Stimulated activated CD4-positive, alpha-beta T cell treated with anti-CD3 and anti-CD28 coated beads, Interleukin-4, amount 100 ng/mL, for 24 hours (primary cell): ENCODE measurements at places on chromosomes 16 and 17.

DNA sequence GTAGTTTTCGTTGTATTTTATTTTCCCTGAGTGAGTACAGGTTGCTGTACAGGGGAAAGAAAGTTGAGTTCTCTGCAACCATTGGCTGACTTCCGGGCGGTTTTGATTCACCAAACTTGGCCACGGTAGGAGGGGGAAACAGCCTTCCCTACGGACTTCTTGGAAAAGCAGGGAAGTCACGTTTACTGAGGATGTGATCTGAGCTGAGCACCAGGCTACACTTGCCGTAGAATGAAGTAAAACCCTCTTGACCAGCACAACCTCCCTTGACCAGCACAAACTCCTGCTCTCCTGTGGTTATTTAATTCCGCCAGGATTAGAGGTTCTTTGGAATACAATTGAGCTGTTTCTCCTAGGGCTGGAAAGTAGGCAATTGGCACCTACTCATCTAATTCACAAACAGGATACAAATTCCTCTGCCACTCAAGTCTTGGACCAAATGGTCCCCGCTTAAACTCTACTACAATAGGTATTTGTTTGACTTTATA, 242.0 kb upstream of the RBFOX1 start:
- DNase-seq = no peak

DNA sequence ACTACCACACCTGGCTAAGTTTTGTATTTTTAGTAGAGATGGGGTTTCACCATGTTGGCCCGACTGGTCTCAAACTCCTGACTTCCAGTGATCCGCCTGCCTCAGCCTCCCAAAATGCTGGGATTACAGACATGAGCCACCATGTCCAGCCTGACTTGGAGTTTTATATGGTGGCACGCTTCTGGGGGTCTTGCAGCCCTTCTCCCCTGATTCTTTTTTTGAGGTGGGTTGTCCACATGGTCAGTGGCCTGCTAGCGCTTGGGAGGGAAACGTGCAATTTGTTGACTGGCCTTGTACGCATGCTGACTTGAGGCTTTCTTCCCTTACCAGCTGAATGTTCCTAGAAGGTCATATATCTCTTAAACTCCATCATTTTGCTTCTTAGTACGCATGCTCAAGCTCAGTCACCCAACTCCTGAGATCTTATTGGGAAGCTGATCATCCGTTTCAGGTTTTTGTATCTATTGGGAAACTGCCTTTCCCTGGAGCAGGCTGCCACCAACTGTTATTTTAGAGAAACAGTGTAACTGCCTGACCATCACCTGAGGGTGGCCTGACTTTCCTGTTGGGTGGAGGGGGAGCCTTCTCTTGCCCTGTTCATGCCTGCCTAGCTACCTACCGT, 13.7 kb upstream of the LDHD start:
- DNase-seq = no peak

DNA sequence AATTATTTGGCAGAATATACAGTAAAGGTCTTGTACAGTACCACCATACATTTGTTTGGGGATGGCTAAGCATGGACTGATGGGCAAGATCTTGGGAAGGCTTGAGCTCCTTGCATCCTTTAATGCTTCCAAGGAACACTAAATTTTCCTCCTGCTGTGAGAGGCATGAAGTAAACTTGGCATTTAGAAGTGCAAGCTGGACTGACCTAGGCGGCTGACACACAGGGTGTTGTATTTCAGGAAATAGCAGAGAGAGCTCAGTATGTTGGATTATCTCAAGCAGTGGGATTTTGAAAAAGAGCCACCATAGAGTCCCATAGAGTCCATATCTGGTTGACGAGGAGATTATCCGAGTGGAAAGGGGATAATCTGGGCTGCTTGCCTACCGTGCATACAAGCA, 2137.1 kb downstream of the TP53TG3F start:
- no peak for DNase-seq

DNA sequence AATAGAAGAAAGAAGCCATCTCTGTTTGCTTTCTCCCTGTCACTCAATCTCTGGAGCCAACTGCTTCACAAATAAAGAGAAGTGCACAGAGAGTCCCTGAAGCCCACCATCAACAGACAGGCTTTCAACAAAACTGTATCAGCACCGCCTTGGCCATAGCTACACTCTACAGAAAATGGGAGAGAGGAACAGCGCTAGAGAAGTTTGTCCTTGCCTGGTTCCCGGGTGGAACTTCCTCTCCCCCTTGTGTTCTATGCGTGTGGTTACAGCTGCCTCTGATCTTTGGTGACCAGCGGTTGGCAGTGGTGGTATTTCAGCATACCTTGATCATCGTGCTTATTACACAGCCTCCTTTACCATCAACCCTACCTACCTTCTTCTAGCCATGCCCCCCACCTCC, 91.4 kb upstream of the CCL2 start:
- no peak for DNase-seq

- DNase-seq = no peak
Measured at GRCh38 chr17:81428948-81429774, 33.9 kb downstream of the BAHCC1 start.

GRCh38 chr17:732067-732901, at the start of gene TLCD3A:
TLCD3A (plus strand) TSS chr17:732596; CDS start chr17:732648, 52 bp downstream.
- DNase-seq = peak; percentile 30

GRCh38 chr17:63972796-63973195, at the start of gene SCN4A:
SCN4A (minus strand) TSS chr17:63972918; CDS start chr17:63972841, 77 bp downstream.
- DNase-seq = no peak

GRCh38 chr17:57515662-57516211, 229.4 kb downstream of the CCDC182 start:
- DNase-seq = no peak
